ENCODE measurements at places on chromosomes 3 and 15.

GRCh38 chr15:33182926-33183325 is 11.6 kb downstream of the FMN1 start:
- no peak for DNase-seq

DNA sequence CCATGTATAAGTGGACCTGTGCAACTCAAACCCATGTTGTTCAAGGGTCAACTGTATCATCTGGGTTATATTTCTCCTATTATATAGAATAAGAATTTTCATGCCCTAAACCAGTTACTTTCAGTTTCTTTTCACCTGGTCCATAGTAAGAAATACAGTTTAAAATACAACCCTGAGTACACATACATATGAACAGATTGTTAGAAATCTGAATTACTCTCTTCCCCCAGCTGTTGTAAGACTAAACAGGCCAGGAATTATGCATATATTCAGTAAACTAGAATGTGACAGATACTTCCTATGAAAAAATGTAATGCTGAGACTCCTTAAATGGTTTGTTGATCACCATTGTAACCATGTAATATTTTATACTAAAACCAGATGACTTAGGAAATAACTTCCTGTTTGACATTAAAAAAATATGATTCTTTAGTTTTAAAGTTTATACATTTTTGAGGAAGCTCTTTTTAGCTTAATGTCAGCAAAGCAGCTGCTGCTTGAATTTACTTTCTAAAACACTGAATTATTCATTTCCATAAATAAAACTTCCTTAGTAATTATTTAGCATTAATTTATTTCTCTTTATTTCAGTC is 52.5 kb upstream of the ZCWPW2 start:
- DNase-seq = no peak

DNA sequence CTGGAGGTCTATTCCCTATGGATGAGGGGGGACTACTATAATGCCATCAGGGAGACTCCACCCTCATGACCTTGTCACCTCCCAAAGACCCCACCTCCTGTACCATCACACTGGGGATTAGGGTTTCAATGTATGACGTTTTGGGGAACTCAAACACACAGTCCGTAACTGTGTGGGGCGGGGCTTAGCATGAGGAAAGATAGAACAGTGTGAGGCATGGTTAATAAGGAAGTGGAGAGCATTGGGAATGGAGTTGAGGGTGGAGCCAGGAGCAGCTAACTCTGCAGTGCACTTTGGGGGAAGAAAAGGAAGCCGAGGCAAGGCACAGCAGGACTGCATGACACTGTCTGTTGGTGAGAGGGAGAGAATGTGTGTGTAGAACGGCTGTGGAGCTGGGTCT is 90.9 kb upstream of the AGBL1 start:
- DNase-seq = no peak

- no peak for DNase-seq
These were observed 79.5 kb upstream of the PRR23C start for GRCh38 chr3:139124197-139124596.

- peak; percentile 28 for DNase-seq
These were observed 10.6 kb downstream of the XXYLT1 start for GRCh38 chr3:195260280-195260905.

- DNase-seq = no peak
These were observed 85.8 kb downstream of the HMG20A start for GRCh38 chr15:77506311-77507142.

DNA sequence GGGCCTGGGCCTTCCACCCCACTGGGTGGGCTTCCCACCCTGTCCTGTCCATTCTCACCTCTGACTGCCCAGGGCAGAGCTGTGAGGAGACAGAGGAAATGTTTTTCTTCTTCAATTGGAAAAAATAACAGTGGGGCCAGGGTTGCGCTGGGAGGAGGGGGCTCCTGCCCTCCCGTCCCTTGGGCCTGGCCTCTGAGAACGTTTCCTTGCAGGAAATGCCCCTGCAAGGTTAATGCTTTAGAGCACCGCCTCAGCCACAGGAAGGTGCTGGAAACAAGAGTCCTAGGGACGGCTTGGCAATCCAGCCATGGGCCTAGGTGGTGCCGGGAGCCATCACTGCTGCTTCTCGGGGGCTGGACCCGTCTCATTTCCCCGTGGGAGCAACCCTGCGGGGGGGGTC is 3.8 kb upstream of the PLXND1 start:
- DNase-seq = no peak

DNA sequence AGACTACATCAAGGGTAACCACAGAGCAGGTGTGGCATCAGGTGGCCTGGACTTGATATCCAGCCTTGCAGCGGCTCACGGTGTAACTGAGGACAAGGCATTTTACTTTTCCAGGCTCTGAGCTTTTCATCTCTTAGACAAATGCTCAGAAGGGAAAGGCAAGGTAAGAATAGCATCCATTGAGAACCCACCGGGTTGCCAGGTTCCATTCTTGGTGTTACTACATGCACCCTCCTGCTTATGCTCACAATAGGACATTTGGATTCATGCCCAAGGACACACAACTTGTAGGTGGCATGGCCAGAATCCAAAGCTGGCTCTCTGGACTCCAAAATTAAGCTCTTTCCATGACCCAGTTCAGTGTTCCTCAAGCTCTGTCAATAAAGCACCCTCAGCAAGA is 85.5 kb downstream of the CCNL1 start:
- no peak for DNase-seq

DNA sequence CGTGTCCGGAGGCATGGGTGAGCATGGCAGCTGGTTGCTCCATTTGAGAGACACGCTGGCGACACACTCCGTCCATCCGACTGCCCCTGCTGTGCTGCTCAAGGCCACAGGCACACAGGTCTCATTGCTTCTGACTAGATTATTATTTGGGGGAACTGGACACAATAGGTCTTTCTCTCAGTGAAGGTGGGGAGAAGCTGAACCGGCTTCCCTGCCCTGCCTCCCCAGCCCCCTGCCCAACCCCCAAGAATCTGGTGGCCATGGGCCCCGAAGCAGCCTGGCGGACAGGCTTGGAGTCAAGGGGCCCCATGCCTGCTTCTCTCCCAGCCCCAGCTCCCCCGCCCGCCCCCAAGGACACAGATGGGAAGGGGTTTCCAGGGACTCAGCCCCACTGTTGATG is 49.5 kb downstream of the PGPEP1L start:
- no peak for DNase-seq

GRCh38 chr3:69649120-69650065 is 89.9 kb upstream of the MITF start:
- DNase-seq = no peak

- no peak for DNase-seq
These were observed 31.6 kb upstream of the GNB4 start for GRCh38 chr3:179482857-179483256.

DNA sequence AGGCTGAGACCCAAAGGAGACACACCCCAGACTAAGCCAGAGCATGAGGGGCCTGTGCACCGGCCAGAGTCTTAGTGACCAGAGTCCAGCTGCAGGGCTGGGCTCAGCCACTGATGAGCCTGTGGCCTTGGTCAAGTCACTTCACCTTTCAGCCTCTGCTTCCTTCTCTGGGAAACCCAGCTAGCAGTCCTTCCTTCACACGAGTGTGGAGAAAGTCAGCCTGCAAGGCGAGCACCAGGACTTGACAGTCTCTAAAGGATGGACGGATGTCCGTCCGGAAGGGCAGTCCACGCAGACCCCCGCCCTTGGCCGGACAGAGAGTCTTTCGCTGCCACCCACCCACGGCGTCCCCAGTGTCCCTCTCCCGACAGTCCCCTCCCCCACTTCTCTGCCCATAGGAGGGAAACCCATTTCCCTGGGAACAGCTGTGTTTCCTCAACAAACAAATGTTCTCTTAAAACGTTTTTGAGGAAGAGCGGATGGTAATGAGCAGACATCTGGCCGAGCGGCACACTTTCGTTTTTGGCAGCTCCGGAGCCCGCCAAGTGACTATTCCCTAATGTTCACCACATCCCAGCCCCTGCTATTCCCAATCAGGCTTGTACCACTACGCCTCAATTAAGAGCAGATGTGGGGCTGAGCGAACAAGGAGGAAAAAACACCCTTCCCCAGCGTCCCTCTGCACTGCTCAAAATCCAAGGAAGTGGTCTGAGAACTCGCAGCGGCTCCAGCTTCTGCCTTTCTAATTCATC is 129.1 kb upstream of the SMAD3 start:
- no peak for DNase-seq

GRCh38 chr3:129936757-129937156 is 37.8 kb upstream of the TRH start:
- no peak for DNase-seq

DNA sequence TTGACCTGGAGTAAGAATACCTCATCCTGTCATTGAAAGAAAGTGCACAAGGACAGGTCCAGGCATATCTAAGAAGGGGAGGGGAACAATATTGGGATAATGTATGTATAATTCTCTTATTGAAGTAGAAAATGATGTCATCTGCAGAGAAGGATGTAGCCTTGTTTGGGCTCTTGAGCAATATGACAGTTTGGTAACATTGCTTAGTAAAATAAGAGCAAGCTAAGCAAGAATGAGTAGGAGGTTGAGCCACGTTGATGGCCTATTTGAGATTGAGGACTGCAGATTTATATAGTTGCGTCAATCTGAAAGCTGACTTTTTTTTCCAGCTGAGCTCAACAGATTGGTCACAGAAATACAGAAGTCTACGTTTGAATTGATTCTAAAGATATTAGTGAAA is 145.2 kb downstream of the FILIP1L start:
- no peak for DNase-seq

GRCh38 chr3:123706871-123707270 is 122.0 kb upstream of the HACD2 start:
- no peak for DNase-seq

DNA sequence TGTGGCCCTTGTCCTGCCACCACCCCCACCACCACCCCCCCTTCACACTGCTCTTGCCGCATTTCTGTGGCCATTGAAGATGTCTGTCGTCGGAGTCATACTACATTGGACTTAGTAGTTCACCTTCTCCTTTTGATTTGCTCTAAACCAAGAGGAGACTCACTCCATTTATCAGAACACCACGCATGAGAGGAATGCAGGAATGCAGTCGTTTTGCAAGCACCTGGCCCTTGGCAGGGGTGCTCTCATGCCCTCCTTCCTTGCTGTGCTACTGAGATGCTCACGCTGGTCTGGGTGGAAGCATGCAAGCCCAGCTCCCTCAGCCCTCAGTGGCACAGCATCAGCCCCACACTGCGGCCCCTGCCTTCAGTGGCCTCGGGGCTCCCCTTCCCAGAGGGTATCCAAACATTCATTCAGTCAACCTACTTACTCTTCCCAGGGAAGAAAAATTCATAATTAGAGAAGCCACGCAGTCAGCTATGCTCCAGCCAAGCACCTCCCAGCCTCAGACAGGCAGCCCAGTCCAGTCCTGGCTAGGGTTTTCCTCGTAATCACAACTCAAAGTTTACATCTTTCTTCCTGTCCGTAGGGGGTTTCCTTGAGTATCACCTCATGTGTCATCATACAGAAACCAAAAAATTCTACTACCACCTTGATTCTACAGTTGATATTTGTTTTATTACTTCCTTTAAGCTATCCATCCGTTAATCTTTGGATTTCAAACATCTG is 520.0 kb downstream of the GABRG3 start:
- no peak for DNase-seq

DNA sequence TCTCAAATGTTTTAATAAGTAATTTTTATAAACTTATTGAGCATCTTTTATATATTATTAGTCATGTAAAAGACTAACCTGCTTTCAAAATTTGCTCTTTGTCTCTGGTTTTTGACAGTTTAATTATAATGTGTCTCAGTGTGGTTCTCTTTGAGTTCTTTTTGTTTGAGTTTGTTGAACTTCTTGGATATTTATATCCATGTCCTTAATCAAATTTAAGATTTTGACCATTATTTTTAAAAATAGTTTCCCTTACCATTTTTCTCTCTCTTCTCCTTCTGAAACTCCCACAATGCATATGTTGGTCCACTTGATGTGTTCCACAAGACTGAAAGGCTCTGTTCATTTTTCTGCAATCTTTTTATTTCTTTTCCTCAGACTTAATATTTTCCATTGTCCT is 366.1 kb upstream of the GOLIM4 start:
- DNase-seq = no peak

- no peak for DNase-seq
These were observed 1588.2 kb downstream of the SI start for GRCh38 chr3:163490119-163490518.

DNA sequence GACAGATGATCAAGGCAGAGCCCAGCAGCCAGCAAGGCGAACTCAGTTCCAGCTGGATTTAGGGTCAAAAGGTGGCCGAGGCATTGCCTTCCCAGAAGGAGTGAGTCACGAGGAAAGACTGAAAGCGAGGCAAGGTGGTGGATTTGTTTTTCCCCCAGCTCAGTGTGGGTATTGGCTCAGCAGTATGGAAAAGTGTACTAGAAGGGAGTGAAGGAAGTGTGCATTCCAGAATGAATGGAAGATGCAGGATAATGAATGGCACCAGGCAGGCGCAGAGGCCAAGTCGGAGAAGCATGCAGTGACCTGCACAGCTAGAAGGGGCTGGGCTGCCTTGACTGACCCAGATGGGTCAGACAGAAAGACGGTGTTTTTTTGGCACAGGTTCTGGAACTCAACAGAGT is 46.3 kb downstream of the FOXP1 start:
- DNase-seq = no peak

GRCh38 chr15:68985361-68985891 is 29.1 kb upstream of the NOX5 start:
- no peak for DNase-seq

GRCh38 chr15:70873232-70874054 is 18.8 kb downstream of the THAP10 start:
- DNase-seq = no peak

DNA sequence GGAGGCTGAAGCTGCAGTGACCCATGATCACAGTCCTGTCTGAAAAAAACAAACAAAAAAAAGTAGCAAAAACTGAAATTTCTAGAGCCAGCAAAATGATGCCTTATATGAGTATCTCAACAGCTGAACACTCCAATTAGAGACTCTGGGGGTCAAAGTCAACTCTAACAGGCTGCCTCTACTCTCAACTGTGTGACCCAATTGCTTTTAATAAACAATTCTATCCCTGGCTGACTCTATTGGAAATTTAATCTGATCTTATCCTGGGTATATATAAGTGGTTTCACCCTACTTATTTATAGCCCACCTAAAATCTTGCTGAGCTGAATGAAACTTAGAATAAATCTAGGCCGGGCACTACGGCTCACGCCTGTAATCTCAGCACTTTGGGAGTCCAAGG is 29.0 kb downstream of the SMARCC1 start:
- DNase-seq = no peak

- no peak for DNase-seq
These were observed 13.6 kb downstream of the KLHL25 start for GRCh38 chr15:85781099-85781498.

DNA sequence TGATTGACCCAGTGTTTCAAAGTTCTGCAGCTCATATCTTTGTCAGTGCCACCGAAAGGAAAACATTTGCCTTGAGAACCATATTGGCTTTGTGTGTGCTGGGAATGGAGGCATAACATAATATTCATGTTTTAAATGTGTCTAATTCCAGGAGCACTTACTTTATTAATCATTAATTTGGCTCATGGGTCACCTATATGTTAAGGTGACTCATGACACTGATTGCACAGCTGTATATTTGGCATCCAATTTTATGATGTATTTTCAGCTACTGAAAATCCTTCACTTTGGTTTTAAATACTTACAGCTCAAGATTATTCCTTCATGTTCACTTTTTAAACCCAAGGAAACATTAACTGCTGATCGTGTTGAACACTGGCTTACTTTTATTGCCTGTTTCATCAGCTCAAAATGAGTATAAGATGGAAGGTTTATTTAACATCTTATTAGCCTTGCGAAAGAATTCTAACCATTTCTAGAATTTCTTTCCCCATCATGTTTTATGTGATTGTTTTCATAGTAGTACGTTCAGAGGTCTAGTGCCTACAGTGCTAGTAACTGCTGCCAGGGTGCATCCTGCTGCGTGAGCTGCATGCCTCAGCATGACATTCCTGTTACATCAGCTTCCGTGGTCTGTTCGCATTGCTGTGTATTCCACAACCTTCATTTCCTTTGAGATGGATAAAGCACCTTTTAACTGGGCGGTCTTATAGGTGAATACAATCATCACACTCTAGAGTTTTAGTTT is 63.7 kb downstream of the LRCH3 start:
- no peak for DNase-seq
